ENCODE measurements at places on chromosomes 2 and 18.

- no peak for DNase-seq
Observed at GRCh38 chr2:176614049-176614448, 344.8 kb downstream of the MTX2 start.

DNA sequence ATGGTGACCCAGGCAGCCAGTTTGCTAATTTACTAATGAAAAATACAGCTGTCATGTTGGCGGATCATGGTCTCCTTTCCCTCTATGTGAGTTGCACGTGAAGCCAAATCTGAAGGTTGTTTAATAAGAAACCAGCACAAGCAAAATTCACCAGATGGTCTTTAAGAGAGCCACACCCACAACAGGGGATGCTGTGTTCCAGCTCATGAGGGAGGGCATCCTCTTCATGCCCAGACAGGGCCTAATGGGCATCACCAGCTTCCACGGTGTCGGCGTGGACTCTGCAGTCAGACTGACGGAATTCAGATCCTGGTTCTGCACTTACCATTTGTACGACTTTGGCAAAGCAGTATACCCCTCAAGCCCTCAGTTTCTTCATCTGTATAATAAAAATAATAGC lies 39.9 kb downstream of the TMEM247 start:
- DNase-seq: no peak

GRCh38 chr2:152425765-152426727 lies 91.1 kb downstream of the FMNL2 start:
- no peak for DNase-seq

- DNase-seq: no peak
Observed at GRCh38 chr2:151878204-151878603, 50.0 kb upstream of the ARL5A start.

GRCh38 chr2:240347373-240347940 lies 88.0 kb upstream of the GPC1 start:
- DNase-seq: no peak

DNA sequence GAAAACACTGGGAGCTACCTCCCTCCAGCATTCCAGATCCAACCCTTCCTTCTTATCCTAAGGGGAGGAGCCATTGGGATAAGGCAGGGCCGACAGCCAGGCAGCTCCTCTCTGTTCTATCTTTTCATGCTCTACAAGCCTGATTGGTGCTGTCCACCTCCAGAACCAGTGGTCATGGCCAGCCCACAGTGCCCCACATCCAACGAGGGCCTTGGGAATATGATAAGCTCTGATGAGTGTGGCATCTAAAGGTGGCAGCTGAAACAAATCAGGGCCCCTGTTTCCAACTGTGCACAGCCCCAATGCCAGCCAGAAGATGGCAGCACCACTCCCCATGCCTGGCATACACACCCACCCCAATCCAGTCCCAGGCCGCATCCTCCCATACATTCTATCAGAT lies 329.3 kb downstream of the C1D start:
- DNase-seq: peak; percentile 34

GRCh38 chr2:123362671-123363440 lies 662.2 kb upstream of the CNTNAP5 start:
- no peak for DNase-seq

- DNase-seq: no peak
Observed at GRCh38 chr2:205465791-205466190, 216.5 kb upstream of the NRP2 start.

DNA sequence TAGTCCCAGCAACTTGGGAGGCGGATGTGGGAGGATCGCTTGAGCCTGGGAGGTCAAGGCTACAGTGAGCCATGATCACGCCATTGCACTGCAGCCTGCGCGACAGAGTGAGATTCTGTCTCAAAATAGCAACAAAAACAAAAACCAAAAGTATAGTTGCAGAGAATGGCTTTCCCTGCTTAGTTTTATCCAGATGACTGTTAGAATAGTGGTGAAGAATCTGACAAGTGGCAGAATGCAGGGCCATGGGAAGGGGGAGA lies 53.8 kb downstream of the NEDD4L start:
- no peak for DNase-seq

- DNase-seq: no peak
Observed at GRCh38 chr18:79926715-79927606, 24.5 kb downstream of the SLC66A2 start.

DNA sequence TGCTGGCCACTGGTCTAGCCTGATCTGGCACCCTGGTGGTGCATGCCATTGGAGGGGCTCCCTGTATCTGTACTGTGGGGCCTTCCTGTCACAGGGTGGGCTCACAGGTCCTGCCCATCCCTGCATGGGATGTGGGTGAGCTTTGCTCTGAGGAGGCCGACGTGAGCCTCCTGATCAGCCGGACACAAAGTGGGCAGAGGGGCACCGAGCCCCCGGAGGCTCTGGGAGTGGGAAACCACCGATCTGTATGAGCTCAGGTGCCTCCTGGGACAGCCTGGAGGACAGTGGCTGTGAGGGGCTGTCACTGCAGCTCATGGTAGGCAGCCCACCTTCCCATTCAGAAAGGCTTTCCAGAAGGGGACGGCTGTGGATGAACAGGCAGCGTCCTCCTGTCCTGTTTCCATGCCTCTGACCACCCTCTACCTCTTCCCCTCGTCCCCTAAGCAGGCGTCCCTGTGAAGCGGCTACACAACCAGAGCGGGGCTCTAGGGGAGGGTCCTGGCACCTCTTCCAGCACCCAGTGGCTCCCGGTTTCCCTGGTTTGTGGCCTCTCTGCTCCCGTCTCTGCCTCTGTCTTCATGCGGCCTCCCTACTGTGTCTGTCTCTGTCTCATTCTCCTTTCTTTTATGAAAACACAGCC lies 112.5 kb upstream of the OTOS start:
- DNase-seq: no peak

DNA sequence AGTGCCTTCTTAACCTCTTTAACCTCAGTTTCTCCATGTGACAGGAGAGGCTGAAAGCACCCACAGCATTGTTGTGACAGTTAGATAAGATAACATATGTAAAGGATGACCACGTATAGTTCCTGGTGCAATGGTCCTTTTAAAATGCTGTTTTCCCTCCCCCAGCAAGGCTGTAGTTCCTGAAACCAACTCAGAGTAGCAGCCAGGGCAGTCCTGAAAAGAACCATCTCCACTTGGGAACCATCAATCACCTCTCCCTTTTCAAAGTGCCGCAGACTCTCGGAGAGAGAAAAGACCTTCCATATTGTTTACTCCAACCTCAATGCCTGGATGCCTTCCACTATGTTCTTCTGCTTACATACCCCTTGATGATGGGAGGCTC lies 158.8 kb downstream of the DDX1 start:
- DNase-seq: no peak

- DNase-seq: no peak
Observed at GRCh38 chr2:238848691-238848975, 748 bp downstream of the TWIST2 start.

- no peak for DNase-seq
Observed at GRCh38 chr18:74376523-74376922, 60.9 kb downstream of the C18orf63 start.

GRCh38 chr2:239225871-239226561 lies 174.8 kb downstream of the HDAC4 start:
- no peak for DNase-seq

DNA sequence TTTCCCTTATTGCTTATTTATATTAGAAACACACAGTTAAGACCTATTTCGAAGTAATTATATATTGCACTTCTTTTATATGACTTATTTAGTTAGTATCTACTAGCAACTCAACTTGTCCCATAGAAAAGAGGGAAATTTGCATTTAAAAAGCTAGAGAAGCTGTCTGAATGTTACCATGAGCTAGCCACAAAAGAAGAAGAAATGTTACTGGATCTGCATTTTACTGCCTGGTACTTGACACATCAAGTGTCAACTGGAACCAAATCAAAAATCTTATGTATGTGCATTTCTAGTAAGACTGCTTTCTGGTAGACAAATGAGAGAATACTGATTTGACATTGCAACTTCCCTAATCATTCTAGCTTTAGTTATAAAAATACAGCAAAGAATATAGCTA lies 424.6 kb upstream of the VRK2 start:
- no peak for DNase-seq

DNA sequence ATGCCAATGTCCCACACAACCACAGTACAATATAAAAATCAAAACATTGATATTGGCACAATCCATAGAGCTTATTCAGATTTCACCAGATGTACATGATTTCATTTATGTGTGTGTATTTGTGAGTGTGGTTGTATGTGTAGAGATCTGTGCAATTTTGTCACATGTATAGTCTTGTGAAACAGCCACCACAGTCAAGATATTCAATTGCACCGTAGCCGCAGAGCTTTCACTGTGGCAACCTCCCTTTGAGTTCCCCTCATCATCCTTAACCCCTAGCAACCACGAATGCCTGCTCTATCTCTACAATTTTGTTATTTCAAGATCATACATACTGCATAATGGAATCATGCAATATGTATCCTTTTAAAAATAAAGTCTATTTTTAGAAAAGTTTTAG lies 391.3 kb downstream of the SETBP1 start:
- DNase-seq: no peak

GRCh38 chr2:18311420-18312195 lies 248.8 kb downstream of the RDH14 start:
- DNase-seq: no peak

GRCh38 chr18:50820901-50821520 lies 1.2 kb upstream of the MRO start:
- DNase-seq: no peak

DNA sequence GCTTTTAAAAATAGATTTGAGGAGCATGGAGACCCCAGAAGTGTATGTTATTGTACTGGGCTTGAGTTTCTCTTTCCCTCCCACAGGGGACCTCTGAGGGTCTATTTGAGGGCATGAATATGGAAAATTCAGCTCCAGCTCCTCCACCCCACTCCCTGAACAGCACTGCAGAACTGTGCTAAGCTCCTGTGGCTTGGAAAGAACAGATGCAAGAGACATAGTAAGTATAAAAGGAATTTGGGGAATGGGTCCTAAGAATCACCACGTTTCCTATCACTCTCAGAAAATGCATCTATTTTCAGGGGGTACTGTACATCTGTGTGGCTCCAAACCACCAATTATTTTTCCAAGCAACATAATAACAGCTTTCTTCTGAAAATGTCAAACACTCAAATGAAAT lies 416.1 kb downstream of the ZNF521 start:
- no peak for DNase-seq

DNA sequence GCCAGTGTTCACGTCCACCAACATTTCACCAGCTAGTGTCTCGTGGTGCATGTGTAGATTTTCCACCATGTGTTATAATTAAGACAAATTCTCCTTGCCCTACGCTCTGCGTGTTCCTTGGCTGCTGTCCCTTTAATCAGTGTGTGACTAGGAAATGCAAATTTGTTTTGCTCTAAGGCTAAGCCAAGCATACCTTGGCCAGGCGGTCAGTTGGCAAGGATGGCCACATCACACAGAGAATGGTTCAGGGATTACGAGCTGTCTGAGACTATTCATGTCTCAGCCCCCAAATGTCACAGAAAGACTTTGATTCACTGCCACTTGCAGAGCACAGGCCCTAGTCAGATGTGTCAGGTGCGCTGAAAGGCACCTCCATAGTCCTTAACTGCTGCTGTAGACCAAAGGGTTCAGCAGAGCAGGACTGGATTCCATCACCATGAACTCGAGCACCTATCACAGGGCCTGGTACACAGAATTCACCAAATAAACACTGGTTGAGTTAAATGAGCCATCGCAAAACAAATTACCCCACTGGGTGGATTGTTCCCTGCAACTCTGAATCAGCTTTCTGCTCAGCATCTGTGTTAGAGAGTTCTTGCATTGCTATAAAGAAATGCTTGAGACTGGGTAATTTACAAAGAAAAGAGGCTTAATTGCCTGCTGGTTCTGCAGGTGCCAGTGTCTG lies 128.4 kb downstream of the CABLES1 start:
- DNase-seq: no peak

DNA sequence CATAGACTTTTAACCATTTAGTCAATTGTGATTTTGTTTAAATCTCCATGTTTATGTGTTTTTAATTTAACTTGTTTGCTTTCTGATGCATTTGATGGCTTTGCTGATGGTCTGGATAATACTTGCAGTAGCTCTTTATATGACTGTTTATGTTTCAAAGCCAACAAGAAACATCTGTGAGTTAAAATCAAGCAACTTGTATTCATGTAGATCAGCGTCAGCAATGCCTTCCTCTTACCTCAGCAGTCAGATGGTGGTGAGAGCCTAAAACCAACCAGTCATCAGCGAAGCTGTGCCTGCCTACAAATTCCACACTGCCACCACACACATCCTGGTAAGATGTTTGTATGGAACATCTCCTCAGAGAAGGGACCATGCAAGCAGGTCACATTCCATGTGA lies 231.9 kb downstream of the PTGR3 start:
- no peak for DNase-seq

DNA sequence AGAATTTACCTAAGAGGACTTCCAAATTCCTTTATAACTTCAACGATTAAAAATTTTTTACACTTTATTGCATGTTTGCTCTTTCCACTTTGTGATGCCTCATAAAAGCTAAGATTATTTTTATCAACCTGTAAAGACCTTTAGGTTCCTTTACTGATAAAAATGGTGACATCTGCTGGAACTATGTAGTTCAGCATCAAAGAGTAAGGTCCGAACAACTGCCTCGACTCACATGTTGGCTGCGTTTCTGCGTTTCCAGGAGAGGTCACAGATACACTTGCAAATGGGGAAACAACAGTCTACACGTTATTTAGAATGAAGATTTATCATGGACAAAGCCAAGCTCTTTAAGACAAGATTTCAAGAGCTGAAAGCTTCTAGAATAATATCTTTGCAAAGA lies 18.8 kb upstream of the TMX3 start:
- no peak for DNase-seq

GRCh38 chr2:152380261-152381055 lies 45.5 kb downstream of the FMNL2 start:
- no peak for DNase-seq

- no peak for DNase-seq
Observed at GRCh38 chr2:129732630-129733026, 246.8 kb upstream of the RAB6C start.

- DNase-seq: no peak
Observed at GRCh38 chr2:24482251-24482971, 8.6 kb upstream of the NCOA1 start.

GRCh38 chr2:223954401-223954800 lies 2.9 kb upstream of the MRPL44 start:
- DNase-seq: no peak

GRCh38 chr2:70089220-70089982 lies 2.1 kb downstream of the PCBP1 start:
- DNase-seq: peak; percentile 34

DNA sequence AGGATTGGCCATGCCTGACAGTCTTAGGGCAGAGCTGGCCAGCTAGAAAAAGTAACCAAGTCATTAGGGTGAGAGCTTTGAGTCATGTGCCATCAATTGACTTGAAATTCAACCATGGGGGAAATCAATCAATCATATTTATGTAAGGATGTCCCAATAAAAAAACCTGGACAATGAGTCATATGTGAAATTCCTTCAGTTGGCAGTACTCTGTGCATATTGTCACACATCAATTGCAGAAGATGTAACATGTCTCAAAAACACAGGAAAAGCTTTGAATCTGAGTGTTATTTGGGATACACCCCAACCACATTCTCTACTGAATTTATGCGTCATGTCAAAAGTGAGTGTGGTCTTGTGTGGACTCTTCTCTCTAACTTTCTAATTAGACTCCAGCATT lies 1004.1 kb upstream of the NRXN1 start:
- DNase-seq: no peak
